Effector CD8-positive, alpha-beta T cell (primary cell): ENCODE measurements at places on chromosomes 12 and 14.

DNA sequence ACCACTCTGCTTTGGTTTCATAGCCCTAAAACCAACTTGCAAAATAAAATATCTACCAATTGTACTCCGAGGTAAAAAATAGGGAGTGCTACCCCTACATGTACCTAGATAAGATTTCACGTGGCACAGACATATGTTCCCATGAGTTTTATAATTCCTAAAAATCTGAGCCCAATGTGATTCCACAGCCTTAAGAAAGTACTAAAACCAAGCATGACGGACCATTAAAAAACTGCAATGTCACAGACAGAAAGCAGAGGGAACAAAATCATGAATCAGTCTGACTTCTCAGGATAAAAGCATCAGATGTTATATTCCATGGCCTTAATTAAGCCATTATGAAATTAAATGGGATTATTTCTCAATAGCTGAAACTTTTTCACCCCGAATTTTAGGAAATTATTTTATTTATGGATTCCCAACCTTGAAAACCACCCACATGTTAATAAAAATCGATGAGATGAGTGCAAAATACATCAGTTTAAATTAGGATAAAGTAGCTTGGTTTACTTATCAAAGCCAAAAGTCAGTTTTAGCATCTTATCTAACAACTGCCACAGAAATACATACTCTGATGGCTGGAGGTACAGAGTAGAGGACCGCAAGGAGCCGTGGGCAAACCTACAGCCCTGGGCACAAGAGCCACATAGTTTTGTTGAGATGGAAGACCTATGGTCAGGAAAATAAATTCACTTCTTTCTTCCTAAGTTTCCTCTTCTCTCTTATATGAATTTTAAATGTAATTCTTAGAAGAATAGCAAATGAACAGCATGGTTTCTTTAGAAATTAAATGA lies 4.5 kb downstream of the ITPR2 start:
- no peak for DNase-seq

DNA sequence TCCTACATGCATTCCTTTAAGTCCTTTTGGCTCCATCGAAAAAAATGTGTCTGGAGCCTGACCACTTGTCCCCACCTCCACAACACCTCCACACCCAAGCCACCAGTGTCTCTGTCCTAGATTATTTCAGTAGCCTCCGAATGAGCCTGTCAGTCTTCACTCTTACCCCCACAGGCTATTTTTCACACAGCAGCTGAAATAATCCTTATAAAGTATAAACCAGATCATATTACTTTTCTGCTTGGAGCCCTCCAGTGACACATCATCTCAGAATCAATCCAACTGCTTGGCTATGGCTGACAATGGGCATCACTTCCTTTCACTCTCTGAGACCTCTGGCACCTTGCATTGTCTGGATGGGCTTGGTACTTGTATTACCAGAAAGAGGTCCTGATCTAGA lies 44.9 kb downstream of the BBS10 start:
- DNase-seq: no peak

GRCh38 chr14:94850309-94851211 lies 80.6 kb upstream of the GSC start:
- no peak for DNase-seq

DNA sequence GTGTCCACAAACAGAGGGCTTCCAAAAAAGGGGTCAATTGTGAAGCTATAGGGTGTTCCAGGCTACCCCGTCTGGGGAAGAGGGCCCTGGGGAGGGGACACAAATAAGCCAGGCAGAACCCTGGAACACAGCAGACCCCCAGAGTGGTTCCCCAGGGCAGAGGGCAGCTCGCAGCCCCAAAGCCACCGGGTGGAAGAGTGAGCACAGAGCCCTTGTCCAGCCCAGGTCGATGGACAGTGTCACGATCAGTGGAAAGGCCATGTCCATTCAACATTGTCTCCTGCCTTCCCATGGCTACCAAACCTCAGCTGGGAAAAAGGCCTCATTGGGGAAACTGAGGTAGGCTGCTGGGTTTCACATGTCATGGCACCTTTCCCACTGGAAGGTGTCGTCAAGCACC lies 131.4 kb downstream of the DICER1 start:
- no peak for DNase-seq

DNA sequence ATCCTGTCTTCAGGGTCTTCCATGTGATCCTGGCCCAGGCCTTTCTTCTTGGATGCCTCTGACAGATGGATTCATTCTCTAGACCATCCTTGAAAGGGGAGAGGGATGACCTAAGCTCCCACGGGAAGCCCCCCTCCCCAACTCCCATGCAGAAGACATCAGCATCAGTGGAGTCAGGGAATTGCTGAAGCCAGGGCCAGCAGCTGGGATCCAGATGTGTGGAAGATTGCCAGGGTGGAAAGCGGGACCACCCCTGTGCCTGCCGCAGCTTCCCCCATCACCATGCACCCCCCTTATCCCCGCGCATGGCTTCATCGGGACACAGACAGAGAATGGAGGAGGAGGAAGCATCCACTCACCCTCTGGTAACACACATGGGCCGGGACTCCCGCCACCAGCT lies 183.6 kb upstream of the PRMT8 start:
- DNase-seq: no peak

- DNase-seq: no peak
Observed at GRCh38 chr12:11688831-11689230, 39.4 kb downstream of the ETV6 start.

- no peak for DNase-seq
Observed at GRCh38 chr14:30243805-30244204, 315.2 kb upstream of the G2E3 start.

- no peak for DNase-seq
Observed at GRCh38 chr14:64137657-64138290, 156.4 kb downstream of the ESR2 start.

- no peak for DNase-seq
Observed at GRCh38 chr12:87054226-87054625, 798.0 kb upstream of the MGAT4C start.

GRCh38 chr14:37707716-37708115 lies 112.3 kb downstream of the TTC6 start:
- DNase-seq: no peak

DNA sequence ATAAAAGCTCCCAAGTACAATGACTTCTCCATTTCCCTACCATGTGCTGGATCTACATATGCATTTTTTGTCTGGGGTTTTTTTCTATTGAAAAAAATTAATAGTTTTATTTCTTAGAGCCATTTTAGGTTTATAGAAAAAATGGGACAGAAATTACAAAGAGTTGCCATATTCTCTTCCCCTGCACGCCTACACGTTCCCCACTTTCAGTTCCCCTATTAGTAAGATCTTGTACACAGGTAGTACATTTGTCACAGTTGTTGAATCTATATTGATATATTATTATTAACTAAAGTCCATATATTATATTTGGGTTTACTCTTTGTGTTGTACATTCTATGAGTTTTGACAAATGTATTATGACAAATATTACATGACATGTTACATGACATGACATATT lies 35.7 kb downstream of the SIX6 start:
- no peak for DNase-seq

DNA sequence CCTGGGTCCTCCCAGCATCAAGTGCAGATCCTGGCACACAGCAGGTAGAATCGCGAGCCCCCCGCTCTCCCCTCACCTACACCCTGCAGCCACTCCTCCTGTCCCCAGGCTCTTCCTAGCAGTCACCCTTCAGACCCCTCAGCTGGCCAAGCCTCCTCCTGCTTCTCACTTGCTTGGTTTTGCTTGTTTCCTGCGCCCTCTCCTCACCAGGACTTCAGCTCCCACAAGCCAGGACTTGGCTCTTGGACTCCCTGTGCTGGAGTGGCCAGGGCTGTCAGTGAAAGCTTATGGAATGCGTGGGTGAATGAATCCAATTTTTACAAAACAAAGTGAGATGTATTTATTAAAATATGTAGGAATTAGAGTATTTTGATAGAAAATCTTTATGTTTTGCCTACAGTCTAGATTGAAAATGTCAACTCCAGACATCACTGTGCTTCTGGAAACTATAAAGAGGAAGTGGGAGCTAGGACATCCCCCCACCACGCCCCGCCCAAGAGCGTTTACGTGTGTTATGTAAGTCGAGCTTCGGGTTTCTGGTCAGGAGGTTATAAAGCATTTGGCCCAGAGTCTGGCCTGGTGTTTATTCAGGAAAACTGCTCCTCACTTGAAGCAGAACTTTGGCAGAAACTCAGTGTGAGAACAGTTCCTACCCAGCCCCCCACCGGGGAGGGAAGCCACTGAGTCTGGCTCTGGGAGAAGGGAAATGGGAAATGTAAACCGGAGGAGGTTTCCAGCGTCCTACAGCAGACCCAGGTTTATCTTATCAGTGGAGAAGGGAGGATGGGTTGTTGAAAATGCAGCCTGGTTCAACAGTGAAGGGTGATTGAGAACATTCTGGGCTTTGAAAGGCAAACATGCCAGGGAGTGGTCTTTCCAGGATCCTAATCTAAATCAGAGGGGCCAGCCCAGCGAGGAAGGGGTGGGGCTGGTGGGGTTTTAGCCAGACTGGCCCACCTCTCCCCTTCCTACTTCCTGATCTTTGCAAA lies 8.8 kb downstream of the ALDH2 start:
- DNase-seq: no peak

- DNase-seq: no peak
Observed at GRCh38 chr12:104896146-104896545, 61.9 kb downstream of the SLC41A2 start.

- DNase-seq: no peak
Observed at GRCh38 chr14:104037074-104037473, 48.4 kb upstream of the ASPG start.

DNA sequence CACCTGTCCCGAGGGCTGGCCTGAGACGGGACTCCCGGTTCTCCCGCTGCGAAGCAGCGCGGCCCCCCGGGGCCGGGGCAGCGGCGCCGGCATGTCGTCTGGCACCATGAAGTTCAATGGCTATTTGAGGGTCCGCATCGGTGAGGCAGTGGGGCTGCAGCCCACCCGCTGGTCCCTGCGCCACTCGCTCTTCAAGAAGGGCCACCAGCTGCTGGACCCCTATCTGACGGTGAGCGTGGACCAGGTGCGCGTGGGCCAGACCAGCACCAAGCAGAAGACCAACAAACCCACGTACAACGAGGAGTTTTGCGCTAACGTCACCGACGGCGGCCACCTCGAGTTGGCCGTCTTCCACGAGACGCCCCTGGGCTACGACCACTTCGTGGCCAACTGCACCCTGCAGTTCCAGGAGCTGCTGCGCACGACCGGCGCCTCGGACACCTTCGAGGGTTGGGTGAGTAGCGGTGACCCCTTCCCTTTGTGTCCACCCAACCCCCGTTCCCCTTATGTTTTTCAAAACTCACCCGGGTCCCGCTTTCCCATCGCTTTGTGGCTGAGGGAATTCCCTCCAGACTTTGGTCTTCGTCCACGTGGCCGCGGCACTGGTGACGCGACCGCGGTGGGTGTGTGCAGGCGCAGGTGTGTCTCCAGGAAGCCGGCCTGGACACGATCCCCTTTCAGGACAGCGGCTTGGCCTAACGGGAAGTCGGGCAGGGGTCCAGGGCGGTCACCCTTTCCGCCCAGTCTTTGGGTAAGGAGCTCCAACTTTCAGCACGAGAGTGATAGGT lies 826 bp downstream of the PRKCH start:
- DNase-seq: peak; percentile 24

GRCh38 chr12:54625598-54625997 lies 9.1 kb downstream of the LACRT start:
- DNase-seq: no peak

DNA sequence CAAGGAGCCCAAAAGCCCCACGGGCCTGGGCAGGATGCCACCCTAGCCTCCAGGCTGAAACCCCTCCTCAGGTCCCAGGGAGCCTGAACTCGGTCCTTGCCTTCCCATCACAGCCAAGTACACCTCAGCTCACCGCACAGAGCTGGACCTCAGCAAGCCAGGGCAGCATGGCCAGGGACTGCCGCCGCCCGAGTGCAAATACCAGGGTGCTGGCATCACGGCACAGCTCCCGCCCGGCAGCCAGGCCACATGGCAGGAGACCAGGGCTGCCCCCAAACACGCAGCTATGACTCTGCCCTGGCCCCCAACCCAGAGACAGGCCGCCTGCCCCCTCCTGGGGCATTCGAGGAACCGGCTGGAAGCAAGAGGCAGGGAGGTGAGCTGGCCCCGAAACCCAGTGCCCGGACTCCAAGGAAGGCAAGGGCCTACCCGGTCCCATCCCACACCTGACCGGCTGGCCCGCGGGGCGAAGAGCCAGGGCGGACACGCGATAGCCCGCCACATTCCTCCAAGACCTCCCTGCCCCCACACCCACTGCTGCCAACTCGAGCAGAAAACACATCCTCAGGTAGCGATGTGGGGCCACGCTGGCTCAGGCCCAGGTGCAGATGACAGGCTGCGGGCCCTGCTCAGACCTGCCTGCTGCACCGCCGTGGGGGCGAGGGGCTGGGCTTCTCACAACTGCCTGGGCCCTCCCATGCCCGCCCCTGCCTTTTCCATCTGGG lies 2.7 kb downstream of the JAG2 start:
- no peak for DNase-seq

- no peak for DNase-seq
Observed at GRCh38 chr12:57888409-57889157, 42.1 kb upstream of the CTDSP2 start.

- DNase-seq: no peak
Observed at GRCh38 chr14:34060651-34060999, 109.8 kb upstream of the EGLN3 start.

GRCh38 chr12:124024776-124025175 lies 51.8 kb downstream of the ZNF664 start:
- DNase-seq: no peak

- DNase-seq: no peak
Observed at GRCh38 chr12:103824290-103824689, 16.7 kb downstream of the NT5DC3 start.

GRCh38 chr14:95222870-95223398 lies 65.6 kb upstream of the DICER1 start:
- DNase-seq: no peak

- no peak for DNase-seq
Observed at GRCh38 chr12:122740351-122740750, 9.7 kb upstream of the HCAR1 start.

DNA sequence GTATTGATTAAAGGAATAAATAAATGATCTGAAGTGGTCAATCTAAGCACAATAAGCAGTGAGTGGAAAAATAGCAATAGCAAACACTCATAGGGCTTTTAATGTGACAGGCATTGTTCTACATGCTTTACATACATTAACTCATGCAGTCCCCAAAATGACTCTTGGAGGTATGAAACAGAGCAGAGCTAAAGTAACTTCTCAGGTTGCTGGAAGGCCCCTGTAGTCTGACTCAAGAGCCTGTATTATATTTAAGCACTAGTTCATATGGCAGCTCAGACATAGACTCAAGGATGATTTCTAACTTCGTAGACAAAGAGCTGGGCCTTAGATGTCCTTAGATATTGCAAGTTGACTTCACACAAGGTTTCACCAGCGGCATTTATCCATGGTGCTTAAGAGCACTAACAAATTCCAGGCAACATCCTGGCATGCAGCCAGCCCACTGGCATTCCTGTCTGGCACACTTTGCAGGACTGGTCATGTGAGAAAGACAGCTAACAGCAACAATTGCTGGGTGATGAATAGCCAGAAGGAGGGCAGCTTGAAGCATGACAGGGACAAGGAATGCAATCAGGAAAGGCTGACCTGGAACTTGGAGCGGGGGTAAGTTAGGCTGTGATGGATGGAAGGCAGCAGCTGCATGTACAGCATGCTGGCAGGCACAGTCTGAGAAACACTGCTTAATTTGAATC lies 22.9 kb upstream of the KTN1 start:
- DNase-seq: no peak
